Fibroblast of gingiva (primary cell): ENCODE measurements at places on chromosomes 7 and 10.

GRCh38 chr7:44798649-44799305 is 2.3 kb downstream of the PPIA start:
- DNase-seq: peak; percentile 43

- no peak for DNase-seq
These were observed 44.4 kb downstream of the EXOC6 start for GRCh38 chr10:92892691-92893054.

DNA sequence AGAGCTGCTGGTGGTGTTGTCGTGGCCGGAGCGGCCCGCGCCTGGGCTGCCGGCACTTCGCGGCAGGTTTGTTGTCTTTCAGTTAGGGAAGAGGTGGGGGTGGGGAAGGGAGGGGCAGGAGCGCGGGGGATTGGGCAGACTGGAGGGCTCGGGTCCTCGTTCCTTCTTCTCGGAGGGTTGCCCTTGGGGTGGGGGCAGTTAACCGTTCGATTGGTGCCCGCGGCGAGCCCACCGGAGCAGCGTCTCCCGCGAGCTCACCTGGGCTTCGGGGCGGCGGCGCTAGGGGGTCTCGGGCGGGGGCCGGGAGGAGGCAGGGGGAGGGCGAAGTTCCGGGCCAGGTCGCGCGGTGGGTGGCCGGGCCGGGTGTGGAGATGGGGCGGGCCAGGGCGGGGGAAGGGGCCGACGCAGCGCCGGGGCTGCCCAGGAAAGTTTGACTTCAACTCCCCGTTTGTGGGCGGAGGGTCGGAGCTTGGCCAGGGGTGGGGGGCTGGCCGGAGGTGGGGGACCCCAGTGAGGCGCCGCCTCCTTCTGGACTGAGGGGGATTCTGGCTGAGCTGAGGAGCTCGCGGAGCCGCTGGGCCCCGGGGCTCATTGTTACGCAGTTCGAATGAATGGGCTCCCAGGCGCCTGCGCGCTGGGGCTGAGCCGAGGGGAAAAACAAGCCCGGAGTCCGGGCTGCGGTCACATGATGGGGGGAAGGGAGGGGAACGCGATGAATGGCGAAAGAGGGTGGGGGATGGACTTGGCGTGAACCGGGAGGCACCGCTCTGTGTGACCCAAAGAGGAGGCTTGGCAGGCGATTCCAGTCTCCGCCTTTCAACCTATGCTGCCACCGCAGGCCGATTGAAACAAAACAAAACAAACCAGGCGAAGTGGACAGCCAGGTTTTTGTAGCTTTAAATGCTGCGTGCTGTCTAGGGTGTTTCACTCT is 582 bp downstream of the HBP1 start:
- peak; percentile 98 for DNase-seq

GRCh38 chr10:122261584-122261983 is 9.5 kb upstream of the BTBD16 start:
- no peak for DNase-seq

- DNase-seq: no peak
These were observed 4.0 kb upstream of the ADIRF start for GRCh38 chr10:86964061-86964846.

- DNase-seq: peak; percentile 89
These were observed 37.1 kb upstream of the SEC61G start for GRCh38 chr7:54796150-54796549.

DNA sequence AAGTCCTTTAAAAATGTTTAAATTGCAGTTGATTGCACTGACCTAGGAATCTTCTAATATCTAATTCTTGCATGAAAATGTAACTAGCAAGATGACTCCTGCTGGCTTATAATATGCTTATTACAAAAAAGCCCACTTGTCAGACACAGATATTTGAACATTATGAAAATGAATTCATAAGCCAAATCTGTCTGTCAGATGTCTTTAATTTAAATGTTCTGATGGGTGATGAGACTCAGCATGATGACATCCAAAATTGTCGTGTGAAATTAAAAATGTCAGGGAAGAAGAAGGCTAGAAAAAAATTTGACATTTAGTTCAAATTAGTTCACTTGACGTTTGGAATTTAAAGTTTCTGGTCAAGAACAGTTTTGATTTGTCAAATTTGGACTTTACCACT is 277.8 kb downstream of the PHF14 start:
- DNase-seq: no peak

DNA sequence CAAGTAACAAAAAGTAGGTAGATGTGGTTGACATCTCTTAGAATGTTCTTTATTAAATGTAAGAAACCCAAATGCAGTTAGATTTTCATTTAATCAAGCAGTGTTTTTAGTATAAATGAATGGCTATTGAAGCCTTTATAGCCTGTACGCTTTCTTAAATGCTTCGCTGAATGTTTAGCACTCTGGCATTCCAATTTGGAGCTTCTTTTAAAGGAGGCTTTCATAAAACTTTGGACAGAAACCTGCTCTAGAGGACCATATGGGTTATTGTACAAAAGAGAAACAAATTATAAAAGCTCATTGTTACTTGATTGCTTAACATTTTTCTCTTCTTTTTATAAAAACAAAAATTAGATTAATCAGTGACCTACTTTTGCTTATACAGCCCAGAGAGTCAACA is 59.5 kb downstream of the KCND2 start:
- DNase-seq: no peak

- peak; percentile 29 for DNase-seq
These were observed 60.7 kb downstream of the VCL start for GRCh38 chr10:74058658-74059057.

DNA sequence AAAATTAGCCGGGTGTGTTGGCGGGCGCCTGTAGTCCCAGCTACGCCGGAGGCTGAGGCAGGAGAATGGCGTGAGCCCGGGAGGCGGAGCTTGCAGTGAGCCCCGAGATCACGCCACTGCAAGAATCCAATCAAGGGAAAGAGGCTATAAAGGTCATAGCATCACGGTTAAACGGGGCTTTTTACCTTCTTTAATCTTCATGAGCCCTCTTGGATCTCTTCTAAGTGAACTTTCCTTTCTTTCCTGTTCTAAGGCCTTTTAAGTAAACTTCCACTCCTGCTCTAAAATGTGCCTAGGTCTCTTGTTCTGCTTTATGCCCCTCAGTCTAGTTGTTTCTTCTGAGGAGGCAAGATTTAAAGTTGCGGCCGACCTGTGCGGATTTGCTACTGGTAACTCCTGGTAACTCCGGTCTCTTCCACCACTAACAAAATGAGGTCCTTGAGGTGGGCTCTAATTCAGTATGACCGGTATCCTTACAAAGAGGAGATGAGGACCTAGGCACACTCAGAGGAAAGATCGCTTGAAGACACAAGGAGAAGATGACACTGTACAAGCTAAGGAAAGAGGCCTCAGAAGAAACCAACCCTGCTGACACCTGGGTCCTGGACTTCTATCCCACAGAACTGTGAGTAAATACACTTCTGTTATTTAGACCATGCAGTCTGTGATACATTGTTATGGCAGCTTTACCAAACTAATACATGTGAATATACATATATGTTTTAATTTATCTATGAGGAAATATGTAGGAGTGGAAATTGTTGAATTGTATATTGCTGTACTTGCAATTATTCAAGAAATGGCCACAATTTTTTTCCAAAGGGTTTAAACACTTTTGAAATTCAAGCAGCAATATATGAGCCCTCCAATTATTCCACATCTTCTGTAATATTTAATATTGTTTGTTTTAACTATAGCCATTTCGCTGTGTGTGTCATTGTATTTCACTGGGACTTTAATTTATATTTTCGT is 331.5 kb upstream of the CNTNAP2 start:
- DNase-seq: no peak

DNA sequence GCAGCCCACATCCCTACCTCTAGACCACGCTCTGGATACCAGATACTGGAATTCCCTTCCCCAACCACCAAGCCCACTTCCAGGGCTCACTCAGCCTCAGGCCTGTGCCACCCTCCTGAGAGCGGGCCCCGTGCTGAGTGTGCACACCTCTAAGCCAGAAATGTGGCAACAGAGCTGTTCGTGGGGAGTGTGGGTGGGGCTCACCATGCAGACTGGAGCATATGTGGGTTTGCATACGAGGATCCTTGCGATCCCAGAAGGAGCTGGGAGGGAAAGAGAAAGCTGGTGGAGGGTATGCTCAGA is 13.0 kb upstream of the LIMK1 start:
- no peak for DNase-seq

DNA sequence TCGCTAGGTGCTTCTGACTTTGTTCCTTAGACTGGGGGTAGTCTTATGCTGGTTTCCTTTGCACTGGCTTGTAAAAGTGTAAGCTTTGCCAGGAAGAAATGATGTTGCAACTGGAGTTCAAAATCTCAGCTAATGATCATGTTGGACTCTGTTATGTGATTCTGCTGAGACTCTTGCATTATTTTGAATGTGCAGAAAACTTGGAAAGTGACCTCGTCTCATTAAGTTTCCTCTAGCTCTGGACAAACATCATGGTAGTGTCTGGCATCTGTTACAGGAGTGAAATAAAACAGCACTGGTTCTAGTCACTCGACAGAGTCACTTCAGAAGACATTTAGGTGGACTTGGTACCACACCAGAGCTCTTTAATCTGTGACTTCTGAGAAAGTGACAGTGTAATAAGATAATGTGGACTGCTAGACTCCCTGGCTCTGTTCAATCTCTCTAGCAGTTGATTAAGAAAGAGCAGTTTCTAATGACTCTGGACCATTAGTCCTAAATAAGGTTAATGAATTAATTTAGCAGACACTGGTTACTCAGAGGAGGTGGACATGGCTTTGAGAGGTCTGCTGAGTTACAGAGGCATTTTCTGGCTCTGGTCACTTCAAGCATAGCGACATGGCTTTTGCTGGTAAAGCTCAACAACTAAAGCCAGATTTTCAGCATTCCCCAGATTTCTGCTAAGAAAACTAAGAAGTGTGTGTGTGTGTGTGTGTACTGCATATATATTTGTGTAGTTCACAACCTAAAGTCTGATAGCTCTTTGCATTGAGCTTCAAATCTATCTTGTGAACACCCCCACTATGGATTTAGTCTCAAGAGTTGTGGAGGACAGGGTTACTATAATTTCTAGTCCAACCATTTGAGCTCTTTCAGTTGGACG is 2.0 kb downstream of the NRP1 start:
- peak; percentile 88 for DNase-seq

DNA sequence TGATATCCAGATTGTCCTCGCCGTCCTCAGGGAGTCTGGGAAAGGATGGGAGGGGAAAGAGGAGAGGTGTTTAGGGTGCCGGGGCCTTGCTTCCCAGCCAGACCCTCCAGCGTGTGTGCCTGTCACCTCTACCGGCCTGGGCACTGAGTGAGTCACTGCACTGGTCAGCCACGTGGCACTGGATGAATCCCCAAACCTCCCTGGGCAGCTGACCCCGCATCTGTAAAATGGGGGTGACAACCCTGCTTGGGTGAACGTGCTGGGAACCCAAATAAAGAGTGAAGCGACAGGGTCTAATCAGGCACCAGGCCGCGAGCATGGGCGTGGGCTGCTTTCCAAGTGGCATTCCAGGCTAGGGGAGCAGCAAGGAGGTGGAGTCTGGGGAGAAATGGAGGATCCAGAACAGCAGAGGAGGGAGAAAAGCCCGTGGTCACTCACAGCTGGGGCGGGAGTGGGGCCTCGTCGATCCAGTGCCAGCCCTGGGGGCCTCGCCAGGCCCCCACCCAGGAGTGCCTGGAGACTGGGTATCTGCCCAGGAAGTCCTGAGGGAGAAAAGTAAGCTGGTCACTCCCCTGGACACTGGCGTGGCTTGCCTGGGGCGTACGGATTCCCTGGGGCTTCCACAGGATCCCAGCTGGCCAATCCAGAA is 29.7 kb downstream of the KLRG2 start:
- no peak for DNase-seq

DNA sequence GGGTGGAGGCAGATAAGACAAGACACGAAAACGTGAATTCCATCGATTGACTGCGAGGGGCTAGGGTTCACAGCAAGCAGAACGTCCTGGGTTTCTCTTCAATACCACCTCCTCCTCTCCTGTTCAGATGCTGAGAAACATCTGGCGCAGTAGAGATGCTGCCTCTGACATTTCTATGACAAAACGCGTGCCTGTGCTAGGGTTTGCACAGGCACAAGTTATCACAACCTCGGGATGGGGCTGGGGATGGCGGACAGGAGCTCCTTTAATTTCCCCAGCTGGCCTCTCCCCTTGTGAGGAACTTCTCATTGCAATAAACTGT is 99.8 kb upstream of the SVIL start:
- peak; percentile 21 for DNase-seq

DNA sequence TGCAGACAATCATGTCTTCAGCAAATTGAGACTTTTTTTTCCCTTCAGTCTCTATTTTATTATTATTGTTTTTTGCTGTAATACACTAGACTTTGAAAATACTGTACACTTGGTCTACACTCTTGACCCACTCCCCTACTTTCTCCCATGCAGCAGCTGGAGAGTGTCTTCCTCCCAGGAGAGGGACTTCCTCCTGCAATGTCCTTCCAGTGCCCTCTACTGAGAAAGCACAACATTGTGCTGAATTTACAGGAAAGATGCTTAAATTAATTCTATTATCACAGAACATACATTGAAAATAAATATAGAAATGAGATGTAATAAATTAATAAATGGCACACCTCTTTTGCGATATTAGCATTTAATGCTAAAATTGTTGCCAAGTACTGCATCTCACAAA is 411.3 kb downstream of the CCSER2 start:
- no peak for DNase-seq

DNA sequence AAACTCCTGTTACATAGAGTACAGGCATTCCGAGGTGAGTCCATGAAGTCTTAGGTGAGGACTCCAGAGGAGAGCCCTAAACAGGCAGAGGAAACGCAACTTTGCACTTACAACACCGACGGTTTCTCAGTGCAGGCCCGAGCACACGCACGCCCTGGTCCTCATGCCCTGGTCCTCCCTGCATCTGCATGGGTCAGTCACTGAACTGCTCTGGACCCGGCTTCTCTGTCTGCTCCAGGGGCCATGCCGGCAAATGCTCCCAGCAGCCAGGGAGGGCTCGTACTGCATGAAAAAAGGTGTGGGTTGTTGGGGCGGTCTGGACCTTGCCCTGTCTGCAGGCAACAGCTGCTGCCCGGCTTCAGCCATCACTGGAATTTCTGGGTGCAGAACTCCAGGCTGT is 317.3 kb upstream of the SHH start:
- no peak for DNase-seq

- no peak for DNase-seq
These were observed 354.7 kb downstream of the HPSE2 start for GRCh38 chr10:98880971-98881370.

GRCh38 chr10:101716891-101717659 is 22.1 kb upstream of the FBXW4 start:
- DNase-seq: no peak

DNA sequence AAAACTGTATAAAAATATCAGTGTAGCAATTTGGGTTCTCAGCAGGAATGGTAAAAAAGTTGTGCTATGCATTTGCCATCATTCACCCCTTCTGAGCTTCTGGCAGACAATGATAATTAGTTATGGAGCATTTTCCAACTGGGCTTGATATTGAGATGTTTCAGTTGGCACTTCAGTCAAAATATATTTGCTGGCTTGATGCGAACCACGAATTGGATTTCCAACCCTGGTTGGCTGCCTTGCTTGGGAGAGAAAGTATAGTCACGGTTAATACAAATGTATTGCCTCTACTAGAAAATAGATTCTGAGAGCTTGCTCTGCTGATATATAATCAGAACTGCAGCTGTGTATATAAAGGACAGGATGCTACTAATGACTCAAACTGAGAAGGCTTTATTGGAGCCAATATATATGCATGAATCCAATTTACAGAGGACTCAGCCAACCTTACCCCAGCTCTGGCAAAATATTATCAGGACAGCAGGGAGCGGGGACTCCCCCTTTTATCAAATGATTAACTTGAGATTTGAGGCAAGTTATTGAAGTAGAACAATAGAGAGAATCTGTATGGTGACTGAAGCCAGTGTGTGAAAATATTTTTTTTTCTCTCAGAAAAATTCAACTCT is 219.8 kb upstream of the SMIM30 start:
- DNase-seq: no peak

- DNase-seq: no peak
These were observed 1396.5 kb upstream of the CELF2 start for GRCh38 chr10:9621216-9621615.

GRCh38 chr7:100476903-100477870 is 1.8 kb downstream of the TSC22D4 start:
- DNase-seq: no peak
